Fibroblast of skin of right quadriceps (primary cell): ENCODE measurements at places on chromosomes 4 and X.
A peak's percentile ranks its signal among the peaks of the same experiment; 100 is the strongest.

DNA sequence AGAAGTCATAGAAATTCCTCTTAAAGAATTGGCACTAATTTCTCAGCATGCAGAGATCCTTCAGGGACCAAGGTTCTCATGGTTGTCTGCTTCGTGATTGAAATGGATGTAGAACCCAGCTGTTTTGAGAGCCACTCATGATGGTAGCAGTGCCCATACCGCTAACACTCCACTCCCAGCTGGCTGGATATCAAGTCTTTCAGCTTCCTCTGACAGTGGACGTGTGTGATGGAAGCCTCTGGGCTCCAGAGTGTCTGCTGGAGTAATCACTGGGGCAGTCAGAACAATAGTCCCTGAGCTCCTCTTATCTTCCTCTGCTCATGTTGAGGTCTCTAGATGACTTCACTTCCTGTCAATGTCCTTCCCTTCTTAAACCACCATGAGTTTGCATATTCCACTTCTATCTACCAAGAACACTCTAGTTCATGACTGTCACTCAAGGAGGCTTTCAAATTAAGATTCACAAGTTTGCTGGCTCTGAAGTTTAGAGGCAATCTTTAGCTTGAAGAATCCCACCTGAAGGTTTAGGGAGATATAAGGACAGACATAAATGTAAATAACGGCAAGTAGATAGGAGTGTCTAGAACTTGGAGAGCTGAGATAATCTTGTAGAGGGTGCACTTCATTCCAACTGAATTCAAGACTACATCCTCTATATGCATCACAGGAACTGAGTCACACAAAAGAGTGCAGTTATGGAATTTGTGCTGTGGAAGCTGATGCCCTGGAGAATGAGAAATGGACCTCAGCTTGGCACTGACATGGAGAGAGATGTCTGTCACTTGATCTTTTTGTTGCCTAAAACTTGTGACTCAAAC, 64.5 kb upstream of the WDR1 start:
- peak; percentile 71 for DNase-seq

DNA sequence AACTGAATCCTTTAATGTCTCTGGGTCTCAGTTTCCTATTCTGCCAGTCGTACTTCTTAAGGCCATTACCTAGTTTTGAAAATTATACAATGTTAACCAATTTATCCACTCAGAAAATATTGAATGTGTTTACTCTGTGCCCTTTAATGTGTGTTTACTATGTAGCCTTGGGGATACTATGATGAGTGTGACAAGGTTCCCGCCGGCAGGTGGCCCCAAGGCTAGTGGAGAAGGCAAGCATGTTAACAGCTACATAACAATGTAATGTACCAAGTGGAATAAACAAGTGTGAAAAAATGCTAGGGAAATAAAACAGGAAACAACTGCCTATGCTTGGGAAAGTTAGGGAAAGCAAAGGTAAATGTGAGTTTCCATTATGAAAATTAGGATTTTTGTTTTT, 187.3 kb upstream of the MBNL3 start:
- DNase-seq = no peak

DNA sequence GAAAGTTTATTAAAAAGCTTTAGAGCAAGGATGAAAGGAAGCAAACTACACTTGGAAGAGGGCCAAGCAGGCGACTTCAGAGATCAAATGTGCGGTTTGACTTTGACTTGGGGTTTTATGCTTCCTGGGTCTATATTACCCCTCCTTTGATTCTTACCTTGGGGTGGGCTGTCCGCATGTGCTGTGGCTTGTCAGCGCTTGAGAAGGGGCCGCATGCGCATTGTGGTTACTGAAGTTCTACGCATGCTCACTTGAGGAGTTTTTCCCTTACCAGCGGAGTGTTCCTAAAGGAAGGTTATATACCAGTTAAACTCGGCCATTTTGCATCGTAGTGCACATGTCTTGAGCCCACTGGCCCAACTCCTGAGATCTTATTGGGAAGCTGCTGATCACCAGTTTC, 9.9 kb downstream of the ZNF157 start:
- peak; percentile 51 for DNase-seq

DNA sequence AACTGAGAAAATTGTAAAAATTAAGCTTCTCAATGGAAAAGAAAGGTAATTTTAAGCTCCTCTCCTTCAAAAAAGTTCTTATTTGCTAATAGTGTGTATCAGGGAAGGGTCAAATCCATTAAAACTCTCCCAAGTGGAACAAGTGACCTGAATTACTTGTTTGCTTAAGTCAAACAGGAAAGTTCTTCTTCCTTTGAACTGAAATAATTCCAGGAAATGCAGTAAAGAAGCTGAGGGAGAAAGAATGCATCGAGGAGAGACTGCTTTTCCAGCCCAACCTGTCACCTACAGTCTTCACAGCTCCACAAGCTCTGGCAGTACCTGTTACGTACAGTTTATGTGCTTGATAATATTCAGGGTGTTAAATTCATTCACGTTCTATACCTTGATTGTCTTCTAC, 131.1 kb downstream of the KLHL8 start:
- no peak for DNase-seq

DNA sequence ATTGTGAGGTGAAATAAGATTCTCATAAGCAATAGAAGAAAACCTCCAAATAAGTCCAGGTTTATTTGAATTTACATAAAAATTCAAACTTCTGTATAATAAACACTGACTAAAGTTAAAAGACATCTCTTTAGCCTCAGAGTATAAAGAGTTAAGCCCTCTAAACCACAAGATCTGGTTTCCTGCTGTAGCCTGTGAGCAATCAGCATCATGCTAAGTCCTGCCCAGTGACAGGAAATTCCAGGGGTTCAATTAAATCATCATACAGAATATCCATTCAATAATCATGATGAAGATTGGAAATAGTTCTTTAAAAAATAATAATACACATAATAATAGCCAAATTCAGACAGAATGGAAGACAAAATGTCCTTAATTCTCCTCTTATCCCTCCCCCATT, 139.2 kb upstream of the DGKK start:
- DNase-seq = peak; percentile 13

DNA sequence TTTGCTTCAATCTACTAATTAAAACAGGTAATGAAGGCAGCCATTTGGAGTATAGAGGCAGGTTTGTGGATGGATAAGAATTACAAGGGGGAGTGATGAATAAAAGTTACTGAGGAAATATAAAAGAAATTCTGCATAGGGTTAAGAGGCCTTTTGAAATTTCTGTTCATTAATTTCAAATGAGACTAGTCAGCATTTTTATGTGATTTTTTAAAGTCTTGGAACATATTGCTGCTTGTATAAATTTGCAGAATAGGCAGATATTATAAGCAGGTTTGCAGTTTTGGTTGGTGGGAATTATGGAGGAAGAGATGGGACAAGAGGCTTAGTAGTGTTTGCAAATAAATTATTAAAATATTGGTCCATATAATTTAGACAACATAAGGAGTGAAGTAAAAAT, 750.4 kb upstream of the AGA start:
- no peak for DNase-seq

DNA sequence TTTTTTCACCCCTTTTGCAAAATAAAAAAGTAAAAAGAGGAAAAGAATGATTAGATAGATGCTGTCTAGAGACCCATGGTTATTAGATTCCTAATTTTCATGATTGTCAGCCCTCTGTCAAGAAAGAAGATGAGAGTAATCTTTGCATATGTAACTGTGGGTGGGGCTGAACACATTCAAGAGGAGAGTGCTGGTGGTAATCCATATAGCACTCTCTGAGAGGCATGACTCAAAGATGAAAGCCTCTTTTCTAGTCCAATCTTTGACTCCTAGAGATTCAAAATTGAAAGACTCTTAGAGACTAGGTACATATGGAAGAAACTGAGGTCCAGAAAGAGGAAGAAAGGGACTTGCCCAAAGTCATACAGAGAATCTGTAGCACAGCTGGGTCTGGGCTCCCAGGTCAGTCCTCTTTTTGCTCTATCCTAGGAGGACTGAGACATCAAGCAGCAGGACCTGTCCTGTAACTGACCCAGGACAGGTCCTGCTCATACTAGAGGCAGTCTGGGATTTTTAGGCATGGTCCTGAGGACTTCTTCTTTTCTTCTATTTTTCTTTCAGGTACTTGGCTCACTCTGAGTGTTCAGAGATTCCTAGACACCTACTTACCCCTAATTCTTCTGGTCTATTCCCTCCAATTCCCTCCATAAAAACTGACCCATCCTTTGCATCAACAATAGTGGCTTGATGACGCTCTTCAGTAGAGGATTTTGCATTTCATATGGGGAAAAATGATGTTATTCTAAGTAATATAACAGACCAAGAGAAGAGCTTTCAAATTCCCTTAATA, 23.8 kb downstream of the VSIG4 start:
- no peak for DNase-seq

DNA sequence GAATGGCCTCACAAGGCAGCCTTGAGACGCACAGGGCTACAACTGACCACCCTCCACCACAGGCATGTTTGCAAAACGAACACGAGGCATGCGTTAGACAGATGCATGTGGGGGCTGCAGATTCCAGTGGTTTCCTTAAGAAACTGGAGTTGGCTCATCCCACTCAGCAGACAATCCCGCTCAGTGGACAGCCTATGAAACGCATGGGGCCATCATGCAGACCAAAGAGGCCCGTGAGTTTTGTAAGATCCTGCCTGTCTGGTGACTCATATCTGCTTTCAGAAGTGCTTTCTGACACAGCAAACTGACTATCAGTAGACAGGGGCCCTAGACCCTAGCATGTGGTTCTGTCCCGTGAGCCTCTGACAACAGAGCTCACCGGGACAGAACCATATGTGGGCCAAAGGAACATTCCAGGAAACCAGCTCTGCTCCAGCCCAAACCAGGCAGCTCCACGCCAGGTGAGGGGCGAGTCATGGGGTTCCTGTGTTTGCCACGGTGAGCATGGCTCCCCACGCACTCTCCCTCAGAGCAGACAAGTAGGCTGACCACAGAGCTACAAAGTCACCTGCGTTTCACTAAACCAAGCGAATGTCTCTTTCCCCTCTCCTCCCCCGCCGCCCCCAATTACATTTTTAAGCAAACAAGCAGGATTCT, 74.4 kb downstream of the MTMR1 start:
- DNase-seq = peak; percentile 86

DNA sequence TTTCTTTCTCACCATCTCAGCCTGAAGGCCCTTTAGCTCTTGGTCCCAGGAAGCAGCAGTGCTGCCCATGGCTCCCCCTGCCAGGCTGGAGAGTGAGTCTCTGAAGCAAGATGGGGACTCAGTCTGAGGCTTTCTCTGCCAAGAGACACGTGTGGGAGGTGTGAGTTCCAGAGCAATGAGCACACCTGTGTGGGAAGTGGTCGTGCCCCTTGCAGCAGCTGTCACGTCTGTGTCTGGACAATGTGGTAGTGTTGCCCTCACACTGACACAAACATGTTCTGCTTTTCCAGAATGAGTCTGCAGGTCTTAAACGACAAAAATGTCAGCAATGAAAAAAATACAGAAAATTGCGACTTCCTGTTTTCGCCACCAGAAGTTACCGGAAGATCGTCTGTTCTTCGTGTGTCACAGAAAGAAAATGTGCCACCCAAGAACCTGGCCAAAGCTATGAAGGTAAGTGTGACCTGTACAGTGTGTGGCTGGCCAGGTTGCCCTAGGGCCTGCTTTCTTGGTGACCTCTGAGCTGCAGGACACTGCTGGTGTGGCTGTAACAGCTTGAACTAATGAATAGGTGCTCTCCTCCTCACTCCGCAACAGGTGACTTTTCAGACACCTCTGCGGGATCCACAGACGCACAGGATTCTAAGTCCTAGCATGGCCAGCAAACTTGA, 1.9 kb downstream of the TACC3 start:
- no peak for DNase-seq

GRCh38 chr4:25246680-25247611, 13.1 kb downstream of the PI4K2B start:
- no peak for DNase-seq

GRCh38 chrX:132181364-132181763, 37.9 kb downstream of the RAP2C start:
- DNase-seq = no peak

- no peak for DNase-seq
Observed at GRCh38 chrX:155070038-155070437, 898 bp downstream of the CMC4 start.

DNA sequence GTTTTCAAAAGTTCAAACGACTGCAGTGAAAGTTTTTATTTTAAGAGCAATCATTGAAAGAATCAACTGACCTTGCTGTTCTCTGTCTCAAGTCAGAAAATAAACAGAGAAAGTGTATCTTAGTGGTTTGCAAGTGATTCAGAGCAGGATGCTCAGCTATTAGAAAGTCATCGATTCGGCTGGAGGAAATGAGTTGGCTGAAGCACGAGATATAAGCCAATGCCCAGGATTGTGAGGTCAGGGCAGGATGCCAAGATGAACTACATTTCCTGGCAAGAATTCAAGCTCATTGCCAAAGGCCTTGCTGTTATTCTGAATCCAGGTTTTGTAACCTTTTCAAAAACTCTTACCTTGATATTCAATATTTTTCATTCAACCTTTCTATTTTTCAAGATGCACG, 541.4 kb upstream of the BOD1L1 start:
- DNase-seq = peak; percentile 83

DNA sequence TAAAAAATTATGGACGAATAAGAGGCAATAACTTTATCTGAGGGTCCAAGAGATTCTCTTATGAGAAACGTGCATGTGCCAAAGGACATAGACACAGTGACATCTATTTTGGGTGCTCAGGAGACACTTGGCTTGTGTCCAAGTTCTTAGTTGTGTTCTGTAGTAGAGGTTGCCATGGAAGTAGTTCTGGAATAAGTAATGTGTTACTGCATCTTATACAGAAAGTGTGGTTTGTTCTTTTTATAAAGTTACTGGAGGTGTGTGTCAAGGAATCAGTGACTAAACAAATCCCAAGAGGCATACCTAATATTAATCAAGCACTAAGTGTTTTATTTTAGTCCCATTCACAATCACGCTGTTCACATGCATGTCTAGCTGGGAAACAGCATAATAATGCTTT, 305.7 kb downstream of the ARHGAP24 start:
- DNase-seq = peak; percentile 28

- no peak for DNase-seq
Observed at GRCh38 chr4:79325864-79326328, at the start of gene NAA11. TSS of gene NAA11 (minus strand) at chr4:79326061. CDS start at chr4:79325877, 184 bp downstream.

GRCh38 chr4:1200425-1201035, 28.1 kb upstream of the SPON2 start:
- peak; percentile 87 for DNase-seq

- peak; percentile 27 for DNase-seq
Observed at GRCh38 chr4:143207555-143207954, 22.8 kb downstream of the USP38 start.

GRCh38 chrX:65300104-65300809, 234.3 kb downstream of the LAS1L start:
- DNase-seq = no peak

GRCh38 chr4:99462875-99463464, 27.8 kb upstream of the ADH7 start:
- DNase-seq = peak; percentile 56

- DNase-seq = no peak
Observed at GRCh38 chrX:65463550-65463949, 71.0 kb downstream of the LAS1L start.

DNA sequence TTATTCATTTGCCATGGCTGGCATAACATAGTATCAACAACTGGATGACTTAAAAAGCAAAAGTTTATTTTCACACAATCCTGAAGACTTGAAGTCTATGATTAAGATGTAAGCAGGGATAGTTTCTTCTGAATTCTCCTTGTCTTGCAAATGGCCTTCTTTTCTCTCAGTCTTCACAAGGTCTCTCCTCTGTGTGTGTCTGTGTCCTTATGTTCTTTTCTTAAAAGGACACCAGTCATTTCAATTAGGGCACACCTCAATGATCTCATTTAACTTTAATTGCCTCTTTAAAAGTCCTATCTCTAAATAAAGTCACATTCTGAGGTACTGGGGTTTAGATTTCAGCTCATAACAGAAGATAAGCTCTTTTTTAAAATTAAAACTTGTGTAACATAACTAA, 399.7 kb downstream of the PABPC4L start:
- DNase-seq = no peak
